ENCODE measurements at places on chromosomes 5 and 9. TPM values are rescaled to one million over a fixed set of nuclear protein-coding genes. Genes with fewer than 3 reads are reported as not detected.
A peak's percentile ranks its signal among the peaks of the same experiment; 100 is the strongest.

The FAF2 gene
- 32.6 TPM for total RNA-seq

The TLR4 gene
- total RNA-seq: not detected

The SLC45A2 gene
- not detected for total RNA-seq

The IFNK gene
- not detected for total RNA-seq

The SPINK4 gene
- total RNA-seq: not detected

The PCDHAC2 gene
- total RNA-seq: not detected

The CFAP90 gene
- not detected for total RNA-seq

The CA9 gene
- total RNA-seq: 4.5 TPM

The SHISAL2B gene
- total RNA-seq: not detected

The SLC9A3 gene
- total RNA-seq: 3.3 TPM

The AGGF1 gene
- 27.7 TPM for total RNA-seq

The TMEM8B gene
- total RNA-seq: 4.3 TPM

The PCDHGA3 gene
- not detected for total RNA-seq

The PCDHGB2 gene
- total RNA-seq: 0.11 TPM

The SCGB3A1 gene
- not detected for total RNA-seq

The FOXD4L3 gene
- not detected for total RNA-seq

The SUSD3 gene
- total RNA-seq: 34.6 TPM

GRCh38 chr5:61817472-61818326 lies 485.6 kb downstream of the ZSWIM6 start:
- no peak for DNase-seq

DNA sequence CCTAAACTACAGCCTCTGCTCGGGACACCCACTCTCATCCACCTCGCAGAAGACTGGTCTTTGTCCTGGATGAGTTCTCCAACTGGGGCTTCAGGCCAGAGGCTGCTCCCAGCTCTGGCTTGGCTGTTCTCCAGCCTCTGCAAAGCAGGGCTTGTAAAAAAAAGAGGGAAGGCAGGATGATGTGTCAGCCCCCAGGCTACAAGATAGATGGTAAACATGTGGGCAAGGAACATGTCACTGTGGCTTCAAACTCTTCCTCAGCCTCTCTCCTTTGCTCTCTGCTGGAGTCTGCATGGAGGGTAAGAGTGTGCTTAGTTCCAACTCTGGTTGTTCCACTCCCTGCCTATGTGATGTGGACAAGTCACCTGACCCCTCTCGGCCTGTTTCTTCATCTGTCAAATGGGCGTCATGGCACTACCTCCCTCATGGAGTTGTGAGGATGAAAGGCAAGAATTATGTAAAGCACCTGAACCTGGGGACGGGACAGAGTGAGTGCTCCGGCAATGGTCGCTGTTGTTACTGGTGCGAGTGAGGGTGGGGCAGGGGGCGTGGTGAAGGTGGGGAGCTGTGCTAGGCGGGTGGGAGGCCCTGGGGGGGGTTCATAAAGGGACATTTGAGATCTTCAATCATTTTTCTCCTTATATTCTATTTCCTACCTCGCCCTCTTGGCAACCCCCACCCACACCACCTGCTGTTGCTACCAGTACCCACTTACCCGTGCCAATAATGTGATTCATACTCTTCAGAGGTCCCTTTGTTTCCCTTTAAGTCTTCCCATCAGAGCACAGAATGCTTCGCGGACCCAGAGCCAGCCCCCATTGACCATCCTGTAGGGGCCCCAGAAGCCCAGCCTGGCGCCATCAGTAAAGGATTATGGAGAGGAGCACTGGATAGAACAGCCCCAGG lies 6.8 kb upstream of the ZNF79 start:
- DNase-seq: no peak

DNA sequence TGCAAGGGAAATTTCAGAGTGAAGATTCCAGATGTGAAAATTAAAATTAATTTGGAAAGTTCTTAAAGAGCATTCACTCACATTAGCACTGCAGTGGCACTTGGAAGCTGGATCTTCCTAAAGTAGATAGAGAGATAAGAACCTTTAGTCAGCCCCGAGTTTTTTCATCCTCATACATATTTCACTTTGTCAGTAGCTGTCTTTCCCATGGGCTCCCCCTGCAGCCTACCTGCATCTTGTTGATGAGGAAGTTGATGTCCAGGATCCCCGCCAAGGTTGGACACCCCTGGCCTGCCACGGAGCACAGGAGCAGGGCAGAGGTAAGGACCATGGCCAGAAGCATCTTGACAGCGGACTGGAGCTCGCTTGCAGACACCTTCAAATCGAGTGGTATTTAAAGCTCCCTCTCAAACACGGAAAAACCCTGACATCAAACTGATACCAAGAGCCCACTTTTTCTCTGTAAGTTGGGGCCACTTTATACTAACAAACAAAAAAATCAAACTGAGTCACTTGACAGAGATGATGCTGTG lies at the start of gene IL9:
TSS of gene IL9 (minus strand) at position 368 of the 533 bp plus-strand sequence. CDS start at position 343, 25 bp downstream.
- no peak for DNase-seq

DNA sequence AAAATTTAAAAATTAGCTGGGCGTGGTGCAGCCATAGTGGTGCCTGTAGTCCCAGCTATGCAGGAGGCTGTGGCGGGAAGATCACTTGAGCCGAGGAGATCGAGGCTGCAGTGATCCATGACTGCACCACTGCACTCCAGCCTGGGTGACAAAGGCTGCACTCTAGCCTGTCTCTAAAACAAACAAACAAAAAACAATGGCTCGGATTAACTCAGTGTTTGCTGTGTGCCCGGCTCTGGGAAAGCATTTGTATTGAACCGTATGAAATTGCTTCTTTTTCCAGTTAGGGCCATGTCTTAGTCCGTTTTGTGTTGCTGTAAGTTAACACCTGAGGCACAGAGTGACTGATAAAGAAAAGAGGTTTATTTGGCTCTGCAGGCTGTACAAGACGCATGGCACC lies 62.6 kb downstream of the CFAP77 start:
- DNase-seq: no peak

- DNase-seq: no peak
Measured at GRCh38 chr5:102279711-102280110, 16.4 kb downstream of the SLCO4C1 start.

DNA sequence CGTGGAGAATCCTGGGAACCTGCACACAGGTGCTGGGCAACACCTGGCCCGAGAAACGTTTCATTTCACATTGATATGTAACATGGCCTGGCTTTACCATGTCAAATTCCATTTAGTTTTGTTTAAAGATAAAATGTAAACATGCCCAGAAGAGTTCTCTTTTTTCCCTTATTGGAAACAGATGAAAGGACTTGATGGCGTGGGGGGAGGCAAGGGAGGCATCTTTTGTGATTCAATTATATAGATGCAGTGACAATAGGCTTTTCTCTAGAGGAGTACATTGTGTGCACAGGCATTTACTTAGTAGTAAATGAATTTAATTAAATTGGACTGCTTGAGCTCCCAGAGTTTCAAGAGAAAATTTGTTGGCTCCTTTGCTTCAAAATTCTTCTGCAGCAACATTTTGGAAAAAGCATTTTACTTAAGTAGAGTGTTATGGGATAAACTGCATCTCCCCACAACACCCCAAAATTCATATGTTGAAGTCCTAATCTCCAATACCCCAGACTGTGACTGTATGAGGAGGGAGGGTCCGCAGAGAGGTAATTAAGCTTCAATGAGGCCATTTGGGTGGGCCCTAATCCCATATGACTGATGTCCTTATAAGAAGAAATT lies 254.3 kb upstream of the NFIL3 start:
- no peak for DNase-seq

DNA sequence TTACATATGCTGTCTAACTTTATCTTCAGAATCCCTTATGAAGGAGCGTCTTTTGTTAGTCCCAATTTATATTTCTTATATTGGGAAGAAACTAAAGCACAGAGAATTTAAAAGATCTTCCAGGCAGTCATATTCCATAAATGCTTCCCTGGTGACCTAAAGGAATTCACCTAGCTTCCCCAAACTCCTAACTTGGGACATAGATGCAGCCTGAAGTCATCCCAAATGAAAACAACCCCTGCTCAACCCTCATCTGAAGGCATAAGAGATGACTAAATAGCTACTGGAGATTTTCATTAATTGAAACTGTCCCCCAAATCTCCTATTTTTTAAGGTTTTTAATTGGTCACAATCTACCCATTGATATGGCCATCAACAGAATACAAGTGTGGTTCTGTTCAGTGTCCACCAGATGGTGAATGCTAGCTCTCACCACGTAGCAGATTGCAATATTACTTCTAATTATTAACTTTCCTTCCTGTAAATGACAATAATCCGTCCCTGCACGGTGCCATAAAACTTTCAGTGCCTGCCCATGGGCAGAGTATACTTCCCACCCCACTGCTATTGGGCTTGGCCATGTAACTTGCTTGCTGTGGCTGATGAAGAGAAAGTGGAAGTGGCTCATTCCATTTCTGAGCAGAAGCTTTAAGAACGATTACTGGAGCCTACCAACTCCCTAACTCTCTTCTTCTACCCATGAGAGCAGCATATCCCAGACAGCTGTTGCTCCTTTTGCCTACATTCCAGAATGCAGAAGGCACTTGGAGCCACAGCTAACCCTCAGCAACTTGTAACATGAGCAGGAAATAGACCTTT lies 18.7 kb downstream of the PRUNE2 start:
- DNase-seq: no peak

GRCh38 chr5:180291234-180291940 lies 496 bp downstream of the MAPK9 start:
- DNase-seq: peak; percentile 23

DNA sequence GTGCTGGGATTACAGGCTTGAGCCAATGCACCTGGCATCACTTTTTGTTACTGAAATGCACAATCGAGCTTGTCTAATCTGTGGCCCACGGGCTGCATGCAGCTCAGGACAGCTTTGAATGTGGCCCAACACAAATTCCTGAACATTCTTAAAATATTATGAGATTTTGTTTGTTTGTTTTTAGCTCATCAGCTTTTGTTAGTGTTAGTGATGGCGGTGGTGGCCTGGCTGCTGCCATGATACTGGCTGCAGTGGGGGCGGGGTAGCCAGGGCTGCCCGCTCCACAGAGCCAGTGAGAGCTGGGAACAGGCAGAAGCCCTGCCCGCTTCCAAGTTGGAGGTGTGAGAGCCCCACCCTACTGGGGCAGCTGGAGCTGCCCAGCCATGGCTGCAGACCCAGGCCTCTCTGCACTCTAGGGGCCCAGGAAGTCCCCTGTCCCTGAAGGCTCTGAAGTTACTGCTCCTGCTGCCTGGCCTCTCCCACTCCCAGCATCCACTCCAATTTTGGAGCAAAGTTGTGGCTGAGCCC lies 76.6 kb upstream of the SHB start:
- DNase-seq: no peak

DNA sequence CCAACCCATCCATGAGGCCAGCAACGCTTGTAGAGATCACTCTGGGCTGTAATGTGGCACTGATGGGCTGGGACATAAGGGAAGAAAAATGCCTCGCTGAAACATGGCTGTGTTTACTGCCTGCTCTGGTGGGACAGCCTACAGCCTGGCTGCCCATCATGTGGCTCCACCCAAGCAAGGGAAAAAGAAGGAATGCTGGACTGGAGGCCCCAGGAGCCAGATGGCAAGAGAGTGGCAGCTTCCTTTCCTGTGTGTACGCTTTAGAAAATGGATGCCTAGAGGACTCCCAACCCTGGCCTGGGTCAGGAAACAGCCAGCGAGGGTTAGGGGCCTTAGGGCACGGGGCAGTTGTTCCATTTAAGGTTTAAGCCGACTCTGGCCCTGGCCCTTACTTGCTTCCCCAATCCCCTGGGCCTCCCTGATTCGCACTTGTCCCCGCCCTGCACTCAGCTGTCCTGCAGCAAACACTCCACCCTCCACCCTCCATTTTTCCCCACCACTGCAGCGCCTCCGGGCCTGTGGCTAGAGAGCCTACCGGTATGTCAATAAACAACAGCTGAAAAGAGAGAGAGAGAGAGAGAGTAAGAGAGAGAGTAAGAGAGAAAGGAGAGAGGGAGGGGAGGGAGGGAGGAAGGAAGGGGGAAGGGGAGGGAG lies 819.4 kb downstream of the SEMA5A start:
- DNase-seq: no peak

DNA sequence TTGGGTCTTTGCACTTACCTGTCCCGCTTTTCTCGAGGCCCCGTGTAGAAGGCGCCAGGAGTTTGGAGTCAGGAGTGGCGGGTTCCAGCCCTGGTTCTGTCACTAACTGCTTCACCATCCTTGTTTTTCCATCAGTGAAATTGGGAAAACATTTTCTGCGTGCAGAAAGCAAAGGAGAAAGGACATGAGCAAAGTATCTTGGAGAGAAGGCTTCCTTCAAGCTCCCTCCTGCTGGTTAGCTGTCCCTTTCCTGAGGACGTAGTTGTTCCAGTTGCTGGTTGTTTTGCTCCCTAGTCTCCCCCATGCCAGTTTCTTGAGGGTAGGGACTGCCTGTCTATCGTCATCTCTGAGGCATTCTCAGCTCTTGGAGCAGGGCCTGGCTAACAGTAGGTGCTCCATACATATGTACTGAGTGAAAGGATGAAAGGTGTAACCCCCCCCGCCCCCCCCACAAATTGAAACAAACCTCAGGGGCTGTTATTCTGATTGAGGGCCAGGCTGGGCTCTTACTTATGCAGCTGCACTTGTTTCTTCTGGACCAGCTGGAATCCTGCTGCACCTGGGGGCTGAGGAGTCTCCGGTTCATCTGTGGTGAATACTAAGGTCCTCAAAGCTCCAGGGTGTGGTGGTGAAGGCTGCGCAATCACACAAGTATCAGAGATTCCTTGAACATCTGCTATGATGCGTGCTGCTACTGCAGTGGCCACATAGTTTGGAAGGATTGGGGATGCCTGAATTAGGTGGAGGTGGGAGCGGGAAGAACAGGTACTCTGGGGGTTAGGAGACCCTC lies 1.0 kb downstream of the SMIM3 start:
- no peak for DNase-seq

GRCh38 chr5:180098991-180099732 lies 27.6 kb upstream of the RNF130 start:
- DNase-seq: no peak

GRCh38 chr5:36443941-36444340 lies 142.2 kb upstream of the RANBP3L start:
- DNase-seq: no peak

DNA sequence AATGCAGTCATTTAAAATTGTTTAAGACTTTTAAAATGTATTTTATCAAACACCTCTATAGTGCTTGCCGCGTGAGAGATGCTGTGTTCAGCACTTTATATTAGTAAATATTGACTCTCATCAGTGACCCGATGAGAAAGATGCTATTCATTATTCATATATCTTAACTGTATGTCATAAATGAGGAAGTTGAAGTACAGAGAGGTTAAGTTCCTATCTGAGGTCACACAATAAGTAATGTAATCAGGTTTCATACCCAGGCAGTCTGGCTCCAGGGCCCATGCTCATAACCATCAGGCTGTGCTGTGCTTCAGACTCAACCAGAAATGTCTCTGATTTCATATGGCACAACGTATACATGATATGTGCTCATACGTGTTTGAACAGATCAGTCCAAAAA lies 119.0 kb downstream of the SV2C start:
- DNase-seq: no peak

DNA sequence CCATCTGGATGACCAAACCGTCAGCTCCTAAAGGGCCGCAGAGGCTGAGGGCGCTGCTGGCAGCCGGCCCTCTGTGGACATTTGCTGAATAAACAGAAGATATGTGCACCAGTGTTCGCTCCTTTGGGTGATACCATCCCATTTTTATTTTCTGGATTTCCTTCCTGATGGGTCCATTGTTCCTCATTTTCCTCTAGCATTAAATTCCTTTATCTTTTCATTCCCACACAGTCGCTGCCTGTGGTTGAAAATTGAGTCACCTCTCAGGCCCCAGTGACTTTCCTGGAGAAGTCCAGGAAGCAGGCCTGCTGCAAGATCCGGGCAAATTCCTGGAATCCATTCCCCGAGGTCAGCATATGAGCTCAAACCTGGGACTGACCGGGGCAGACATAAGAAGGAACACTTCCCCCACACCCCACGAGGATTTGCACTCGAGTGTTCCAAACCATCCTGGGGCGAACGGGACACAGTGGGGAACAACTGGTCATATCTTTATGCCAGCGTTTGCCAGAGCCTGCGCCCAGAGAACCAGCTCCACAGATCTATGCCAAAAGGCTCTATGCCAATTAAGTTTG lies 86.7 kb upstream of the PCA3 start:
- DNase-seq: no peak

Measured in activated CD8-positive, alpha-beta T cell treated with anti-CD3 and anti-CD28 coated beads for 36 hours (primary cell).